Stimulated activated CD4-positive, alpha-beta T cell treated with anti-CD3 and anti-CD28 coated beads, TNF-alpha, amount 100 ng/mL, for 24 hours (primary cell): ENCODE measurements at places on chromosomes 5 and 9.

- DNase-seq, result no peak
Measured at GRCh38 chr9:967903-968641, 8.4 kb upstream of the DMRT3 start.

- no peak for DNase-seq
Measured at GRCh38 chr9:120521101-120521500, 58.9 kb downstream of the CDK5RAP2 start.

GRCh38 chr5:16679863-16680262 is 63.1 kb upstream of the RETREG1 start:
- DNase-seq, result no peak

- DNase-seq, result no peak
Measured at GRCh38 chr9:98874721-98875255, 67.3 kb downstream of the GALNT12 start.

GRCh38 chr9:121472446-121472845 is 27.2 kb downstream of the GGTA1 start:
- no peak for DNase-seq

DNA sequence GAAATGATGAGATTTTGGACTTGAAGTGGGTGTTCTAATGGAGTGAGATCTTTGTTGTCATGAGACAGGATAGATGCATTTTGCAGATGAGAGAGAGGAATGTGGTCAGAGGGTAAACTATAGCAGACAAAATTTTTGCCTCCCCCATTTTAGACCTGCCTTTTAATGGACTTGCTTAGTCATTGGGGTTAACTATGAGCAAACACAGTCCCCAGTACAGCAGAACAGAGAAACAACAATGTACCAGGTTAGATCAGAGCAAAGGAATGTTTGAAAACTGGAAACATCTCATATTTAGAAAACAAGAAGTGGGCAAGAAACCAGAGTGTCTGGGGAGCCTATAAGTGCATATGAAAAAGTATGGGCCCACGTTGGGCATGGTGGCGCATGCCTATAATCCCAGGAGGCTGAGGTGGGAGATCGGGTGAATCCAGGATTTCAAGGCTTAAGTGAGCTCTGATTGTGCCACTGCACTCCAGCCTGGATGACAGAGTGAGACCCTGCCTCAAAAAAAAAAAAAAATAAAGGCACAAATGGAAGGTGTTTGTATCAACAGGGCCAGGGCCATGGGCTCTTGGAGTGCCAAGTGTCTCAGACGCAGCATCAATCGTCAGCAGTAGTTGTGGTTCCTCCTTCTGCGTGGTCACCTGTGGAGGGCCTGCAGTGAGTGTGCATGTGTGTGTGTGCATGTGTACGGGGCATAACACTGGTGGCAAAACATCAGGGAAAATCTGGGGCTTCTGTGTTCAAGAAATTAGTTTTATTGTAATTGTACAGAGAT is 214.4 kb upstream of the S1PR3 start:
- no peak for DNase-seq

GRCh38 chr9:107674721-107675277 is 185.2 kb upstream of the KLF4 start:
- no peak for DNase-seq

DNA sequence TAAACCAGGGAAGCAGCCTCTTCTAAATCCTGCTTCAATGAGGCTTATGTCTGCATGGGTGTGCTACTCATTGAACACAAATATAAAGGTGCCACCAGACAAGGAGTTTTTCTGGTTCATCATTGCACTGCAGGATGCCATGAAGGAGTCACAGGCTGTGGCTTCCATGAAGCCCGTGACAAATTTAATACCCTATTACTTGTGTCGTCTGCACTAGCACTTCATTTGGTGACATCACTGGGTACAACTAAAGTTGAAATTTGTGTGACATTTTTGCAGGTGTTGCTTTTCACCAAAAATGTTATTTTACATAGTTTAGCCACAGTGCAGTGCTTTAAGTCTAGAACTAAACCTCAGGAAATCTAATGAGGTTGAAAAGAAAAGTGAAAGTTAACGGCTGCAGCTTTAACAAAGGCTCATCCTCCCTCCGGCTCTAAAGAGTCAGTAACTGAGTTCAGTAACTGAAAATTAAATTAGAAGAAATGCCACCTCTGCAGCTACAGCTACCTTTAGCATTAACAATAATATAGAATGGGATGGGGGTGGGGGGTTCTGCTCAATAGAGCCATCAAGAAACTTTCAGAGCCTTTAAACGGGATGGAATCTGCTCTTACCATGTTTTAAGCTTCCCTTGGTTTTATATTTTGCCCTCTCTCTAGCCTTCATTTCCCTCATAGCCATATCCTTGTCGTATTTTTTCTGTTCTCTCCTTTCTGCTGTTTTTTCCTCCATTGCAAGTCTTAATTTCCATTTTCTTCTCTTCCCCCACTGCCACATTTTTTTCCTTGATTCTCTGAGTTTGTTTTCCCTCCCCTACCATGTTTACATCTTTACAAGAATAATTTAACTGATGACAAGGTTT is 233.8 kb upstream of the TMEM161B start:
- DNase-seq, result no peak

DNA sequence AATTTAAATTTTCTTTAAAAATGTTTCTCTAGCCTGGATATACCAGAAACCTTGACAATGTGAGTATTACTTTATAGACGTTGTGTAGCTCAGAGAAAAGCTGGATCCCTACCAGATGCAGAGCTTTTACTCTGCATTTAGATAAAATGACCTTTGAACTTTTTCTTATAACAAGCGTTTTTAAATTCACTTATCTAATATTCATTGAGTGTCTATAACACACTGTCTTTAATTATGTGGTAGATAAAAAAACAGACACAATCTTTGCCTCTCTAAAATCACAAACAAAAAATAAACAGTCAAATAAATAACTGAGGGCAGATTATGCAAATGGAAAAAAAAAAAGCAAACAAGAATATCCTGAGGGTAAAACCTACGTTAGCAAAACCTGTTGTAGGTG is 773.6 kb downstream of the CDH12 start:
- no peak for DNase-seq

- no peak for DNase-seq
Measured at GRCh38 chr5:55480781-55481180, 54.0 kb downstream of the PLPP1 start.

- DNase-seq, result no peak
Measured at GRCh38 chr5:172028167-172028566, 21.7 kb upstream of the FBXW11 start.

GRCh38 chr5:145473042-145473642 is 362.0 kb downstream of the PRELID2 start:
- no peak for DNase-seq
